Stimulated activated CD4-positive, alpha-beta T cell treated with anti-CD3 and anti-CD28 coated beads, Interleukin-1b, Interleukin-23, amount 100 ng/mL, for 24 hours (primary cell): ENCODE measurements at places on chromosomes 1 and 21.

- DNase-seq: no peak
These were observed 42.9 kb upstream of the RCAN3 start for GRCh38 chr1:24459551-24460266.

- no peak for DNase-seq
These were observed 273.2 kb downstream of the BACH1 start for GRCh38 chr21:29571949-29572348.

GRCh38 chr1:222028116-222028515 lies 286.2 kb upstream of the DUSP10 start:
- no peak for DNase-seq

DNA sequence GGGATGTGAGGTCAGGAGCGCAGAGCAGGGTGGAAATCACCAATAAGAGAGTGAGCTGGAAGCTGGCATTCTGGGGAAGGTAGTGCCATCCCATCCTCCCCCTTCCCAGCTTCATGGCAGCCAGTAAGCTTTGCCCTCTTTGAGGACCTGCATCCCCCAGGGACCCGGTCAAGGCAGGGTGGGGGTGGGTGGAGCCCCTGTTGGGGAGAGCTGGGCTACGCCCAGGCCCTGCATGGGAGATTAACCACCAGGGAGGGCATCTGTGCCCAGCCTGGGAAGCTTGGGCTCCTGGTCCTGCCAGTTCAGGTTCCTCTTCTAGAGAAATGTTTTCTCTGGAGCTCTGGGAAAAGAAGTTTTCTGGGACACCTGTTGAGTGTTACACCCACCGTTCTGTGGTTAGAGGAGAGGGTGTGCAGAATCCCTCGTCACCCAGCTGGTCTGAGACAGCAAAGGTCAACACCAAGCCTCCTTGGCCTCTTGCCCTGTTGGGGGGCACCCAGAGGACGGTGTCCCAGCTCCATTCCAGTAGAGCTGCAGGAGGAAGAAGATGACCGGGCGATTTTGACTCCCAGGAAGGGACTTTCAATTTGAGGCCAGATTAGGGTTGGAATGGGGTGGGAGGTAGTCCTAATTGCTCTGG lies 30.1 kb upstream of the TENT5C start:
- no peak for DNase-seq
